RPMI7951 (cell line): ENCODE measurements at places on chromosomes 1 and 21.

DNA sequence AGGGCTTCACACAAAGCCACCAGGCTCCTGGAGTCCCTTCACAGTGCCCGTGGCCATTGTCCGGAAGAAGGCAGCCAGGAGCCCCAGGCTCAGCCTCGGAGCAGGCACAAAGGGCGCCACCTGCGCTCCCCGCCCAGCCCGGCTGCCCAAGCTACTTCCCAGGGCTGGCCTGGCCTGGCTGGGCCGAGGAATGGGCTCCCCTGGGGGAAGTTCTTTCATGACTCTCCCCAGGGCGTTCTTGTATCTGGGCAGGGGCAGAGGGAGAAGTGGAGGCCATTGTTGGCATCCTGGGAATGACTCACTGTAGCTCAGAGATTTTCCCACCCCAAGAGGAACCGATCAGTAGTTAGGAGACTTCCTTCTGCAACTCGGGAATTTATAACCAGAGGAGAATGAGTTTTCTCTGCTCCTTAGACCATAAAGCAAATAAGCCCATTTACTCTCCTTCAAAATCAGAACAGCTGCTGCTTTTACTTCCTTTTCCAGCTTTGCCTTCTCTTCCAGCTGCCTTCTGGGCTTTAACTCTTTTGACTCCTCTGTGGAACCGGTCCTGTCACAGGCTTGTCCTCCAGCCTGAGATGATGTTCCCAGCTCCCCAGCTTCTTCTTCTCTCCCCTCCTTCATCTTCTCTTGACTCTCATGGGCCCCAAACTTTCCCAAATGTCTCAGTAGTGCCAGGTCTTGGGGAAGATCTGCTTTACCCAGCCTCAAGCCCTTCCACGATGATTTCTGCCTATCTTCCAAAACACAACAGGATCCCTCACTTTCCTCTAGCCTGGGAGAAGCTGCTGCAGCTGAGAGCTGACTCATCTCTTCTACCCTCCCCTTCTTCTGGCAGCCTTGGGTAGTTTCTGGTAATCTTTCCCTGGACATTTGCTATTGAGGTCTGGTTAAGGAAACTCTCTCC, 118.7 kb upstream of the CD34 start:
- peak; percentile 84 for DNase-seq

GRCh38 chr1:44485229-44485933, 80.3 kb downstream of the RNF220 start:
- peak; percentile 74 for DNase-seq

DNA sequence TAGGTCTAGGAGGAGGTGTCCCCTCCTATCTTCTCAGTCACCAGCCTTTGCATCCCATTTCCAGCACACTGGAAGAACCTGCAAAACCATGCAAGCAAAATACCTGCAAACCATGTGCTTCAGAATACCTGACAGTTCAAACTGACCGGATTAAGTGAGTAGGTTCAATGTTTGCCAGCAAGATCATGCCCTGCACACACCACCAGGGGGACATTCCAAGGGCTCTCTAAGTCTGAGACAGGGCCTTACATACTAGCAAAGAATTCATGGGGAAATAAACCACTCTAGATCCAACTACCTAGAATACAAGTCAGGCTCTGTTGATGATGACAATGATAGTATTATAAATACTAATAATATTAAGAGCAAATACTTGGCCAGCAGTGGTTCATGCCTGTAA, 27.6 kb downstream of the INPP5B start:
- peak; percentile 29 for DNase-seq

DNA sequence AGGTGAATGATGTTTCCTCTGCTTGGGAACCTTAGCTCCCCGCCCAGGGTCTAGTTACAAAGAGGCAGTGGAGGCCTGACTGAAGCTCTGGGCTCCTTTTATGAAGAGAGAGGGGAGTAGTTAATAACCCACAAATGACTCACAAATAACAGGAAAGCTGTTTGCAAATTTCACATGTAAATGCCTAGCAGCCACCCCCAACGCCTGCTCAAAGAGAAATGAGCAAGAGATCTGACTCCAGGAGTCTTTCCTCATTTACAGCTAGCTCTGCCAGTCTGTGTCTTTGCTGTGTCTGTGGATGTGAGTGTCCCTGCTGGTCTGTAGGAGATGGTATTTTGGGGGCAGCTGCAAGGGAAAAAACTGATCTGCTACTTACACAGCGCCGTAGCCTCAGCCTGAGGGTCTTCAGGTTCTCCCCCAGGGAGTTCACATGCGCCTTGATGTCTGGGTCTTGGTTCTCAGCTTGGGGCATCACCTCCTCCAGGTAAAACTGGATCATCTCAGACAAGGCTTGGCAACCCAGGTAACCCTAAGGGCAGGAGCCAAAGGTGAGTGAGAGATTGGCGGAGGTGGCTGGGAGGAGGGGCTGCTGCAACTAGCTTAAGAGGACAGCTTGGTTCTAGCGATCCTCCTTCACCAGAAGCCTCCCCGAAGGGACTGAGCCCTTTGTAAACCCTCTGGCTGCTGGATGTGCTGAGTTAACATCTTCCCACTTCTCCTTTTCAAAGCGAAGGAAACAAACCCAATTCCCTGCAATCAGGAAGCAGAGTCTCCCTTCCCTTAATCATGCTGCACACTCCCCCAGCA, at the start of gene IL19:
Gene IL19, plus strand, starts transcription at position 243 of the 807 bp plus-strand sequence. CDS start 65,890 bp downstream, outside the sequence.
- peak; percentile 19 for DNase-seq

- DNase-seq = peak; percentile 83
Measured at GRCh38 chr1:208243967-208244916, at the start of gene PLXNA2. TSS of gene PLXNA2 (minus strand) at chr1:208244384. CDS start at chr1:208217922, 26,462 bp downstream.

DNA sequence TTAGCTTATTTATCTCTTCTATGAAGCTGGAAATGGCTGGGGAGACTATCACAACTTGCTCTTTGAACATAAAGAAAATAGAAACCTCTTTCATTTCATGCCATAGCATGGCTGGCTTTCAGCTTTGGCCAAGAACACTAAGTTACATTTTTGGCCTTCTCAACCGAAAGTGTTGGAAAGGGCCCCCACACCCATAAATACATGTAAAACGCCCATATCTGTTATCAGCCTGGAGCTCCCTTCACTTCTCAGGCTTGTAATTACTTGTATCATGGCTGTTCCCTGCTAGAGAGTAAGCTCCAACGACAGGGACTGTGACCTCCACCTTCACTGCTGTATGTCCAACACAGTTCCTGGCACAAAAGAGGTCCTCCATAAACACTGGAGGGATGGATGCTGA, 12.7 kb upstream of the EIF4G3 start:
- DNase-seq = no peak

GRCh38 chr1:44507490-44508396, 102.7 kb downstream of the RNF220 start:
- no peak for DNase-seq

- DNase-seq = no peak
Measured at GRCh38 chr1:170630977-170631376, 33.0 kb upstream of the PRRX1 start.

- no peak for DNase-seq
Measured at GRCh38 chr1:197171531-197171930, 25.1 kb upstream of the ASPM start.

DNA sequence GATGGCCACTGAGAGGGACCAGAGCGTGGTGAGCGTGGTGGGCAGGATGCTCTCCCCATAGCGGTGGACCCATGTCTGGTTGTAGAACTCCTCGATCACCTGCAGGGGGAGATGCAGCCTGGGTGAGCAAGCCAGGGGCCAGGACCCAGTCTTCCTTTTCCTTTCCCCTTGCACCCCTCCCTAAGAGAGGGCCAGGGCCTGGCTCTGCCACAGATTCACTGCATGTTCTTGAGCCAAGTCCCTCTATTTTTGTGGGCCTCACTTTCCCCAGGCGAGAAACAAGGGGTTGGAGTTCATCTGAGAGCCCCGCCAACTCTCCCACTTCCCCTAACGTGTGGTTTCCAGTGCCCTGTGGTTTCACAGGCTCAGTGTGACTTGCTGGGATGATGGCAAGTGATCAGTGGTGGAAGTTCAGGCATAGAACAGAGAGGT, 27.5 kb downstream of the SLC2A1 start:
- peak; percentile 43 for DNase-seq

- peak; percentile 100 for DNase-seq
Measured at GRCh38 chr1:94713472-94714141, 106.5 kb upstream of the SLC44A3 start.

GRCh38 chr1:30267856-30268255, 455.5 kb downstream of the MATN1 start:
- DNase-seq = no peak

DNA sequence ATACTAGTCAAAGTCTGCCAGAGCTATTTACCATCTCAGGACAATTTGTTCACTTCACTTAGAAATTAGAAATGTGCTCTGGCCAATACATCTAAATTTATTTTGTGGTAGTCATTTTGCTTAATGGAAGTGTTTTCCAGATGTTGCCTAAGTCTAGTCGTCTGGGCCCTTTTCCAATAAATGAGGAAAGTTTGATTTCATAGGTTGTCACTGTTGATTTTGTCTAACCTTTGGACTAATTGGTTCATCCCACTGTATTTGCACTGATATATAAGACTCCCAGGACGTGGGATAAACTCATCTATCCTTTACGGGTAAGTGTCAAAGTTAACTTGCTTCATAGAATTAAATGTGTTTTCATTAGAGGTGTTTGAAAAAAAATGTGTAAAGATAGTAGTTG, 79.1 kb downstream of the TPR start:
- no peak for DNase-seq

DNA sequence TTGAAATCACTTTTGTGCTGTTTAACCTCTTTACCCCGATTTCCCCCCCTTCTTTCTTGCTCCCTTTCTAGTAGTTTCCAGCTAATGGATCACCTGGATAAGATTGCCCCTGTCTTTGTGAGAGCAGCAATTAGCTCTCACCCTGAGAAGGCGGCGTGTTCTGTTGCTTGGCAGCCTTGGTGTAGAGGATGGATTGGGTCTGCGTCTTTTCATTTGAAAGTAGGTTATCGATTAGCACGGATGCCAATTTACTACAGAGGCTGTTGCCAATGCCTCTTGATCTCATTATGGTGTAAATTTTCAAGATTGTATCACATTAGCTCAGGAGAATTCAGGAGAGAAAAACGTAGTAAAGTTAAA, 26.4 kb downstream of the KIF26B start:
- no peak for DNase-seq

DNA sequence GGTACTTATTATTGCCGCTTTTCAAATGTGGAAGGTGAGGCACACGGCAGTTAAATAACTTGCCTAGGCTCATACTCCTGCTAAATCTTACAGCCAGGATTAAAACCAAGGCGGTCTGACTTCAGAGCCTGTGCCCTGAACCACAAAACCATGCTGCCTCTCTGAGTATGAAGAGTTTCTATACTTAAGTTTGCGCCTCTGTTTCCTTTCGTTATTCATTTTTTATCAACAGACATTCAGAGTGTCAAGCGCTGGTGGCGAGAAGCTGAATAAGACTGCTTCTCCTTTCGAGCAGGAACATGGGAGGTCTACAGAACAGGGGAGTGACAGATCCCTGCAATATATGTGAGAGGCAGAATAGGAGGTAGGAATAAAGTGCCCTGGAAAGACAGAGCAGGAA, 96.0 kb upstream of the DUSP10 start:
- DNase-seq = no peak

DNA sequence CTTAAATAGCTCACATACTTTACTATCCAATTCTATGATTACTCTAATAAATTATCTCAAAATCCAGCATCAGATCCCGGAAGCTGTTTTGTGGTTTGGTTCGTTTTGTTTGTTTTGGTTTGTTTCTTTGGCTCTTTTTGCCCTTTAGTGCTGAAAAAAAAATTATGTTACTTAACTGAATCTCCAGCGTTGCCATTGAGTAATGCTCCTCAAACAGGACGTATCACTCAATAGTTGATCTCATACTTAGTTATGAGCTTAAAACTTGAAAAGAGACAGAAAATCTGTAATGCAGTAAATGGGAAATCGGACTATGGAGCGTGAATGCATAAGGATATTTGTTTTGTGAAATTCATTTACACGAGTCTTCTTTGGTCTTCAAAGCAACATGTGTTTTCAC, 533.8 kb upstream of the TMPRSS15 start:
- no peak for DNase-seq

DNA sequence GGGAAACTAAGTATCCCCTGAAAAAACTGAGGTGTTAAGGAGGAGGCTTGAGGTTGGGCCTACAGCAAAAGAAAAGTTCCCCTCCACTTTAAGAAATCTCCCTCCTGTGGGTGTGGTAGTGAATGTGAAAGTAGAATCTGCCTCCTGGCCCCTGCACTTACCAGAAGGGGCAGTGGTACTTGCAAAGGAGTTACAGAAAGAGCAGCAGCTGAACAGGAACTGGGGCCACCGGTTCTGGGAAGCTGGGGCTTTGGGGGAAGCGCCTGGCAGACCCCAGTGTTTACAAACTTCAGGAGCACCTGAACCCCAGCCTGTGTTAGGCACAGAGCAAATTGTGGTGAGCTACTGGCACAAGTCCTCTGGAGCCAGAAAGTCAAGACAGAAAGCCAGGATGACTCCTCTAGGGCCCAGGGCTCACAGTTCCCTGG, 250.2 kb upstream of the FGGY start:
- peak; percentile 61 for DNase-seq

DNA sequence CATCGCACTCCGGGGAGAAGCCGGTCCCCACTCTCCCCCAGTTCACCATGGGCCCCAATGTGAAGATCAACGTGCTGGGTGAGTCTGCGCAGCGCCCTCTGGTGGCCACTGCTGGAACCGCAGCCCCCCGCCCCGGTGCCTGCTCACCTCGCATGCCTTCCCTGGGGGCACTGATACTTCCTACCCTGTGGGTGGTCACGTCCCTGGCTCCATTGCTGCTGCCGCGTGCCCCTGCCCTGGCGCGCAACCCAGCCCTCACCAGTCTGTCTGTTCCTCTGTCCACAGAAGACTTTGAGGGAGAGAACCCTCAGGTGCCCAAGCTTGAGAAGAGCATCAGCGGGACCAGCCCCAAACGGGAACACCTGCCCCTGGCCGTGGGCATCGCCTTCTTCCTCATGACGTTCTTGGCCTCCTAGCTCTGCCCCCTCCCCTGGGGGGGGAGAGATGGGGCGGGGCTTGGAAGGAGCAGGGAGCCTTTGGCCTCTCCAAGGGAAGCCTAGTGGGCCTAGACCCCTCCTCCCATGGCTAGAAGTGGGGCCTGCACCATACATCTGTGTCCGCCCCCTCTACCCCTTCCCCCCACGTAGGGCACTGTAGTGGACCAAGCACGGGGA, 7.6 kb downstream of the EFNA3 start:
- DNase-seq = peak; percentile 38

DNA sequence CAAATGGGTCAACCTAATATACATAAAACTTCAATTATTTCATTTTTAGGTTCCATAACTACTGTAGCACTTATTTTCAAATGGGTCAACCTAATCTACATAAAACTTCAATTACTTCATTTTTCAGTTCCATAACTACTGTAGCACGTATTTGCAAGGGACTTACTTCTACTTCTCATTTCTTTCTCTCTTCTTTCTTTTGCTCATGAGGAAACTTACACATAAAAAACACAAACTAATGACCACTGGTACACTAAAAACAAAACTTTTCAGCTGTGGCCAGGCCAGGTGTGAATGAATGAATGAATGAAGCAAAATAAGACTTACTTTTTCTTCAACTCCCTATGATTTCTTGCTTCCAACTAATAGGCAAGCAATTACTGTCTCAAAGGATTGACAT, 11.7 kb downstream of the SYDE2 start:
- no peak for DNase-seq

- no peak for DNase-seq
Measured at GRCh38 chr1:36735939-36736730, 253.4 kb upstream of the CSF3R start.
